ENCODE measurements at places on chromosomes 5 and 9. TPM values are rescaled to one million over a fixed set of nuclear protein-coding genes. Genes with fewer than 3 reads are reported as not detected.

Gene COL23A1
- not detected for total RNA-seq

DNA sequence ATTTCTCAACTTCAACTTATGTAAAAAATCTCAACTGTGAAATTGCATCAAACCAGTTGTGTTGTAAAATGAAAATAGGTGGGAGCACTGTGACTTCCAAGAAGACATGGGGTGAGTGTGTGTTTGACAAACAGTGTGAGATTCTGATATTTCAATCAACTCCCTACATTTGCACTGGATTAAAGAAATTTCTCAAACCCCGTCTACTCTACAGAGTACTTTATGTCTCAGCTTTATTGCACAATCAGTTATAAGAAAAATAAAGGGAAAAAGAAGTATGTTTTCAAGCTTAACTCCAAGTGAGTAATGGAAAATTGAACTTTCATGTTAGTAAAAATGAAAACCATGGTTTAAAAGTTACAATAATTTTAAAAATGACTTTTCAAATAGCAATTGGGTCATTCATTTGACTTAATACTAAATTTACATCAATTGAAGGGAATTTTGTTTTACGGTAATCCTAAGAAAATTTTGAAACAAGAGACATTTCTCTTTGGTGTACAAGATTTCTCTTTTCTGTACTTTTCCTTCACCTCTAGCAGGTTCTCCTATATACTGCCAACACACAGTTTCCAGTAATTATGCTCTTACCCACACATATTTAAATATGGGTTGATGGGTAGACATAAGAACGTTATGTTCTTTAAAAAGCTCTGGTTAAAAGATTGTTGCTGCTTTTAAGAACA is 80.3 kb downstream of the CDO1 start:
- DNase-seq, result no peak

- DNase-seq, result no peak
Observed at GRCh38 chr9:130107955-130108354, 54.2 kb downstream of the GPR107 start.

GRCh38 chr5:134949316-134949715 is 18.4 kb upstream of the CATSPER3 start:
- no peak for DNase-seq

DNA sequence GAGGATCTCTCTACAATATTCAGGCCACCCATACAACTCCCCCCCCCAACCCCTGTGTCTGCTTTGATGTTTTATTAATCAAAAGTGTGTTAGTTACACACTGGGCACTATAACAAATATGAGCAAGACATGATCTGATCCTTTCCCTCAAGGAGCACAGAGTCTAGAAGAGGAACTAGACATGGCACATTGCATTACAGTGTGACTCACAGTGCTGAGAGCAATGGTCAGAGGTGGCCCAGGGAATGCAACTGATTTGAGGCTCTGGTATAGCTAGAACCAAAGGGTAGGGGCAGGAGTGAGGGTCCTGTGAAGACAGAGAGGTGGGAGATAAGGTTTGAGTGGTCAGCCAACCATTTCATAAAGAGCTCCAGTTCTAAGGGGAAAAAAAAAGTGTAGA is 539.2 kb downstream of the ACTL7B start:
- no peak for DNase-seq

DNA sequence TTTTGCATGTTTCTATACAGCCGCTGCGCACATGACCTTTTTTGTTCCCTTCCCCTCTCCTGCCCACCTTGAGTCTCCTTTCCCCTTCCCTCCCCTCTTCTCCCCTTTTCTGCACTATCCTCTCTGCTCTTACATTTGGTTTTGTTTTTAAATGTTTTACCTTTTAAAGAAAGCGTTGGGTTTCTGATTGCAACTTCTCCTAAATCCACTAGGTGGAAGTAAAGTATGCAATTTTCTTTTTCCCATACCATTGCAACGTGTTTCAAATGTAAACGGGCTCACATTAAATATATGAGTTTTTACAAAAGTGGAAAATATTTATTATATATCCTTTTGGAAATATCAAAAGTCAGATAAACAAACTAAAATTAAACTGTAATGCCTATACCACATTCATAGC is 500.9 kb downstream of the DIRAS2 start:
- no peak for DNase-seq
